ENCODE measurements at places on chromosomes 11 and 22.

DNA sequence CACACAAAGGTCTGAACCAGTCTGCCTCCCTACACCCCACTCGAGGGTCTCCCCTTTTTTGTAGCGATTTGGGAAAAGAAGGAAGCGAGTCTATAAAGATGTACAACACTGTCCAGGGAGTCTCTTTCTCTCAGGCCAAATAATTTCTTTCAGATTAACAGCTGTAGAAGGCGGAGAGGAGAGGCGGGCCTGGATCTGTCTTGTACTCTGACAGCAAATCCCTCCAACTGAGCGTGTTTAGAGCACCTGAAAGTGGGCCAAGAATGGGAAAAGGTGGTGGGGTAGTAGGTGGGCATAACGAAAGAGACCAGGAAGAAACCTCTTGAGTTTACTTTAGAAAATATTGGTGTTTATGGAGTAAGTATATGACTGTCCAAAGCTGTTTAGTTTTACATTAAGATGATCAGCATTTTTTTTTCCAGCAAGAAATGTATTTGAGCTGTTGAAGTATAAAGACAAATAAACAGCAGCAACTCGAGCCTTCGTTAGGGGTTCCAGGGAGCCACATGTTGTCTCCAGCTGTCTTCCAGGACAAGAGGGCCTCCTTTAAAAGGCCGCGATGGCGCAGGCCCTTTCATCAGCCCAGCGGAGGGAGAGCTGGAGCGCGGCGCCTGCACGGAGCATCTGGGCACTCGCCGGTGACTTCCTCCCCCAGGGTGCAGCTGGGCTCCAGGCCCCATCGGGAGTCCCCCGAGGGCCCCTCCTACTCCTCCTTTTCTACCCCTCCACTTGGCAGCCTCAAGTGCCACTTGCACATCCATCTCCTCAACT, 34.9 kb downstream of the SCUBE1 start:
- no peak for DNase-seq

DNA sequence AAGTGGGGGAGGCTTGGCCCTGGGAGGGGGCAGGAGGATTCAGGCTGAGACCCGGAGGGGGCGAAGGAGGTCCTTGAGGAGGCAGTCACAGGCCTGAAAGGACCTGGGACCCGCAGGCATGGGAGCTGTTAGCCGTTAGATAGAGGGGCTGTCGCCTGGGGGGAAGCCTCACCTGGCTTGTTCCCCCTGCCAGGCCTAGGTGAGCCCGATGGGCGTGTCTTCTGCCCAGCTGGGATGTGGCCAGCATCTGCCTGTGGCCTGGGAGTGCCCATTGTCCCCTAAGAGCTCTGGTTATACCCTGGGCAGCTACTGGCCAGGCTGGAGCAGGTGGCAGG, 1.8 kb upstream of the DUSP8 start:
- DNase-seq: no peak

DNA sequence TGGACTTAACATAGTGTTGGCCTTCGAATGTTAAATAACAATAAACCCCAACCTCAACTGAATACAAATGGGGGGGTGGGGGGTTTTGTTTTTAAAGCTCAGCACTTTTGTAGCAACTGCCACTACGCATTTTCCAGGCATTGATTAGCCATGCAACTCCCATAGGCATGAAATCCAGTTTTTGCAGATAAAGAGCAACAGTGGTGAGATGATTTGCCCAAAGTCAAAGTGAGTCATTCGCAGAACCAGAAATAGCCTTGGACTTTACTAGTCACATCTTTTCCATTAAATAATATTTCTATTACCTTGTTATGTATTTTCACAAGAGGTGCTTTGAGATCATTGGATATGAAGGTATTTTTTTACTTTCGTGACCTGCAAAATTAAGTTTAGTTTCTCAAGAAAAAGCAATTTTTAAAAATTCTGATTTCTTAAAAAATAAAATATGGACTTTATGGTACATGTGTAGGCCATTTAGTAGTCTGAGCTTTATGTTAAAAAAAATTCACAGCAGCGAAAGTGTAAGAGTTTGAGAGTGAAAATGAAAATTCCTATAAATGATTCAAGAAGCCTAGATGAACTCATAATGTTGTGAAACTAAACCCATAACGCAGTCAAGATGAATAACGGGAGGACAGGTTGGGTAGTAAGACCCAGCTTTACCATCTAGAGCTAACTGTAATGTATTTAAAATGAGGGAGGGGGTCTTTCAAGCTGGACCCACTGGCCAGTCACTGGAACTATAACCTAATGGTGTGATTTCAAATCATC, 1.9 kb upstream of the PHF21A start:
- no peak for DNase-seq

- peak; percentile 64 for DNase-seq
Measured at GRCh38 chr22:26461188-26461810, 22.3 kb downstream of the HPS4 start.

GRCh38 chr22:47139013-47139789, 376.8 kb downstream of the TBC1D22A start:
- DNase-seq: no peak

DNA sequence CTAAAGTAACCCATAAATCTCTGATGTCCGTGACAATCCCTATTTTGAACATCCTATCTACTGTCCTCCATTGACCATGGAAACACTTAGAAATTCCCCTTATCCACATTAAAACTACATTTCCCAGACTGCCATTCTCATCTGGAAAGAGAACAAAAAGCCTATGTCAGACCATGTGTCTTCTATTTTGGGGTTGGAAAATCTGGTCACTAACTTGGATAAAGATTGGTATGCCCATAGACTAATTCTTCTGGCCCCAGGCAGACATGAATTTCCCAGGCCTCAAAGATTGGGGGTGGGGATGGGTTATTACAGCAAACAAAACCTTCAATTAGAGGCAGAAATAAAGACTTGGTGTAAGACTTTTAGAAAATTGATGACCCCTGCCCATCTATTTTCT, 30.9 kb upstream of the CREB3L1 start:
- DNase-seq: no peak

DNA sequence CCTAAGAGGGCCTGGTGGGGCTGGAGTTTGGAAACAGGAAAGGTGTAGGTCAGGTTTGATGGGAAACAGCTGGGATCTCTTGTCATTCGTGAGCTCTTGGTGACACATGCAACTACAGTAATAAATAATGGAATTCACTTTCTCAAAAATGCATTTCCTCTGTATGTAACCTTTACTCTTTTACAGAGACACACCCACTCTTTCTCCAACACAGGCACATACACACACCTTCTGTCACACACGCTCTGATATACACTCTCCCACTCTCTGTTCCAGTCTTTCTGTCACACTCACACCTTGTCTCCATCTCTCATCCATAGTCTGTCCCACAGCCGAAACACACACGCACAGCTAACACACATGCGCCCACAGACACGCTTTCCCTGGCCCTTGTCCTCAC, 6.6 kb upstream of the C22orf42 start:
- DNase-seq: no peak

DNA sequence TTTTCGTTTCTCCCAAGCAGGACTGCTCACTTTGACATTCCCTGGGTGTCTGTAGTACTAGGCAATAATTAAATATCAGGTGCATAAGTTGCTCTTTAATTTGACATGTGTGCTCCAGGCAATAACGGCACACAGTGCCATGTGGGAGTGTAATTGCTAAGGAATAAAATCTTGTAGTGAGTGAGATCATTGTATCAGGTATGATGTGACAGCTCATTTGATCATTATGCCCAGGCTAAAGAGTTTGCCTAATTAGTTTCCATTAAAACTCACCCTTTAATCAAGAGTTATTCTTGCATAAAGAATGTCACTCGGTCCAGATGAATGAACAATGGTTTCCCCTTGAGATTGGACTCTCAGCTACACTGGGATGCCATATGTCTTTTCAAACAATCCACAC, 220.0 kb downstream of the INSC start:
- no peak for DNase-seq

GRCh38 chr11:95412074-95412473, 181.1 kb upstream of the SESN3 start:
- DNase-seq: no peak

DNA sequence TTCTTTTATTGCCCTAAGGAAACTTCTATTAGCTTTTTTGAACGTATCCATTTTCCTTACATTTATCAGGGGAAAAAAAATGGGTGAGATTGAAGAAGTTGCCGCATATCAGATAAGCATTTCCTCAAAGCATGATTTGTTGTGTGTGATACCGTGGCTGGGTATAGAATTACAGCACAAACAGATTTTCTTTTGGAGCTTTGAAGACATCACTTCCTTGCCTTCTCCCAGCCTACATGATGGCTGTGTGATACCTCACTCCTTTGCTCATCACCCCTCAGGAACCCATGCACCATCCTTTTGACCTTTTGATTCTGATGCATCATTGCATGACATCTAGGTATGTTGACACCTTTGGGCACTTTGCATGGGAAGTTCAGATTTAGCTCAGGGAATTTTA, 1155.3 kb downstream of the BRD1 start:
- no peak for DNase-seq

- no peak for DNase-seq
Measured at GRCh38 chr11:70067591-70068341, 10.4 kb upstream of the ANO1 start.

DNA sequence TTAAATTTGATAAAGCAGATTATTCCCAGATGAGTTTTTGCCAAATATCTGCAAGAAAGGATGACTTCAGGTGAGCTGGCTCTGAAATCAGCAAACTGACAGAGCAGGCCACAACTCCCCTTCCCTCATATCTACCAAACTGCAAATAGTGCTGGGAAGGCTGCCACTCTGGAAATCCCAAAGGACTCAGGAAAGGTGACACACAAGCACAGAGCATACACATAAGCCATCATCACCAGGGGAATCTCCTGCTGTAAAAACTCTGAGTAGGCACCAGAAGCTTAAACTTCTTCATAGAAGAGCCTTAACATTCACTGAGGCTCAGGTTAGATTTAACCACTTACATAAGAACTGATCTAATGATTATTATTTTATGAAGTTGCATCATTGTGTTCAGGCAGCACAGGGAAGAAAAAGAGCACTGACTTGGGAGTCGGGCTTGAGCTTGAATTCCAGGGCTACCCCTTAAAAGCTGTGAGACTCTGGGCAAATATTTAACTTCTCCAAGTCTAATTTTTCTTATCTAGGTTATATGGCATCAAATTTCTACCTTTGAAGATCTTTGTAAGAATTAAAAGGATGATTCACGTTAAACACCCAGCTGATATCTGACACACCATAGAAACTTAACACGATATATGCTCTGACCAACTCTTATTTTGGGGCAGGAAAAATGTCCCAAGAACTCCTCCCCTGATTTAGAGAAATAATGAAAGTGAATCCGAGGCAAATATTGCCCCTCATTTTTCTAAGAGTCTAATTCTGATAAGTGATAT, 15.0 kb downstream of the SYTL2 start:
- DNase-seq: no peak

DNA sequence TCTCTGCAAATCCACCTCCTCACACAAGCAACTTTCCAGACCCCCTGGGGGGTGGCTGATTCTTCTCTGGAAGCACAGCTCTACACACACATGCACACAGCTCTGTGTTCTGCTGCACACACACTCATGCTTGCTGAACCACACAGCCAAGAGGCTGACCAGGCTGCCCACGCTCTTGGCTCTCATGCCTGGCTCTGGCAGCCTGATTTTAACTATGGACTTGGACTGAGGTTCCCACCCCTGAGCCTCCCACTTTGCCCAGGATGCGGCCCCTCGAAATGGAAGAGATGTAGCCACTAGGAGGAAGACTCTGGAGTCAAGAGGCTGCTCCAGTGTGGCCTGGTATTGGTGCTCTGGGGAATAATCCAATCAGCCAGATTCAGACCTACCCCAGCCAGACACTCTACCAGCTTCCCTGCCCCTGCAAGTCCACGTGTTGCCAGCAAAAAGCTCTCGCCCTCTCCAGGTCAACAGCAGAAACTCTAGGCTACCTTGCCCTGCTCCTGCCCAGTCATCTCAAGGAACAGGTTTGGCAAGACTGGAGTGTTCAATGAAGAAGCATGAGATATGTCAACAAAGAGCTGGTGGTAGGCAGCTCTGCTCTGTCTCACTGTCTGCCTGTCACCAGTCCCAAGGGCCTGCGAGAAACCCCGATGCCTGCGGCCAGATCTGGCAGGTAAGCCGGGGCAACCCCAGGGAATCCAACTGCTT, 8.8 kb upstream of the CASTOR1 start:
- no peak for DNase-seq

DNA sequence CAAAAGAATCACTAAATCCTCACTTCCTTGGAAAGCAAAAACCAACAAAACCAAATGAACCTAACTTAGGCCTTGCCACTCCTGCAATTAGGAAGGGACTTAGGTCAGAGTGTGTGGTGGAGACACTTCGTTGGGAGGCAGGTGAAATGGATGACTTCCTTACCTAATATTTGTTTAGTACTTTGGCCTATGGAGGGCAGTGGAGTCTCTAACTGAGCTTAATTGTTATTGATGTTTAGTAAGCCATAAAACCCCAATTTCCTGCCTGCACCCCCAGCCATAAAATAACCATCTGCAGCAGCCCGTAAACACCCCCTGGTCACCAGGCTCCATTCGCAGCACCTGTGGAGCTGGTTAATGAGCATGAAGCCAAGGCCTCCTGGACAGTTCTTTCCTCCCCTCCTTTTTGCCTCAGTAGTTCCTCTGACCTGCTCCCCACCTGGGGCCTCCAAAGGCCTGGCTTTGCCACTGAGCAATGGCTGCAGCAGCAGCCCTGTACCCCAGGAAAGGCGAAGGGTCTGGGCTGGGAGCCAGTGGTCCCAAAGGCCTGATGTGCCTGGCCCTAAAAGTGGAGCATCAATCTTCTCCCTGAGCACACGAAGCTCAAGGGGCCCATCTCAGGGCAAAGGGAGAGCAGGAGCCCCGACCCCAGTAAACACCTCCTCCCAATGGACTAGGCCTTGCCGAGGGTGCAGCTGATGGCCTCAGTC, 15.6 kb upstream of the SYT13 start:
- DNase-seq: no peak

DNA sequence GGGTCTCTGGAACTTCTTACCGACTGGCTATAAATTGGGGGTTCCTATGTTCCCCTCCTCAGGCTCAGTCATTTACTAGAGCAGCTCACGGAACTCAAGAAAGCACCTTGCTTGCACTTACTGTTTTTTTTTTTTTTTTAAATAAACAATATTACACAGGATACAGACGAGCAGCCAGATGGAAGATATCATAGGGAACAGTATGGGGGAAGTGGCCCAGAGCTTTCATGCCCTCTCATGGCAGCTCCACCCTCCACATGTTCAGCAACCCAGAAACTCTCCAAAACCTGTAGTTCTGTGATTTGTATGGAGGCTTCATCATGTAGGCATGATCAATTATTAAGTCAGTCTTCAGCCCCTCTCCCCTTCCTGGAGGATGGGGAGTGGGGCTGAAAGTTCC, 7.5 kb downstream of the UVRAG start:
- DNase-seq: no peak

DNA sequence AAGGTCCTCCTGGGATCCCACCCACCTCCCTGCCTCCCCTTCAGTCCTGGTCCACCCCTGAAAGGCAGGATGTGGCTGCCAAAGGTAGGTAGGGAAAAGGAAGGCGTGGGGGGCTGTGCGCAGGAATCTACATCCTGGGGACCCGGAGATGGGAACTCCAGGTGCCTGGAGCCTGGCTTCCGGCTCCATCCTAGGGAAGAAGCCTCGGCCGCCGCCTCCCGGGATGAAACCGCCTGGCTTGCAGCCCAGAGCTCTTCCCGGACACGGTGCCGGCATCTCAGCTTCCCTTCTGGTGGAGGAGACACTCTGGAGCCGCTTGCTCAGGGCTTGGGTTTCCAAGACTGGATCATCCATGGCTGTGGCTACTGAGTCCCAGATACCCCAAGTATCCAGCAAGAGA, 33.3 kb upstream of the PDGFB start:
- DNase-seq: no peak
